ENCODE measurements at places on chromosomes 4 and X.

- no peak for DNase-seq
Measured at GRCh38 chr4:7150036-7150635, 42.2 kb upstream of the SORCS2 start.

DNA sequence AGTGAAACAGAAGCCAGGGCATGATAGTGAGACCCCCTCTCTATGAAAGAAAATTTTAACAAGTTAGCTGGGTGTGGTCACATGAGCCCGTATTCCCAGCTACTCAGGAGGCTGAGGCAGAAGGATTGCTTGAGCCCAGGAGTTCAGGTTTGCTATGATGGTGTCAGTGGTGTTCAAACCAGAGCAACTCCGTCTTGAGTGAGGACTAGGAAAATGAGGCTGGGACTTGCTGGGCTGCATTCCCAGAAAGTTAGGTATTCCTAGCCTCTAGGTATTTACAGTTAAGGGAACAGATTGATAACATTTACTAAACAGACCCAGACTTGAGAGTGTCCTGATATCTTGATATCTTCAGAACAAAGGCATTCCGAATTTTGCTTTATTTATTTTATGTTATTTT is 37.0 kb upstream of the NOCT start:
- DNase-seq, result no peak

DNA sequence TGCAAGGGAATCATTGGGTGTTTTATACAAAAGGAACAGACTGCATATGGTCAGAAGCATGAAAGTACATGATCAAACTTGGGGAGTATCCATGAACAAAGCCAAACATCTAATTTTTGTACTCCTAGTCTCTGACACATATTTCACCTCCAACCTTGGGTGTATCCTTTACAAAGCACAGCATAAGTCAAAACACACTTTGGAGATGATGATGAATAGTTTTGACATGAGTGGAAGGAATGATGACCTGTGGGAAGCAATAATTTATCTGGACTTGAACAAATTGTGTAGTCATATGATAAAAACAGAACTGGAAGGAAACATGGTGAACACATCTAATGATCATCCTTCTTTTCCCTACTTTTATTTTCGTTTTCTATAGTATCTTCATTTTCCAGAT is 108.7 kb upstream of the PLS3 start:
- no peak for DNase-seq

- peak; percentile 65 for DNase-seq
Measured at GRCh38 chrX:12771445-12772069, 19.7 kb upstream of the PRPS2 start.

DNA sequence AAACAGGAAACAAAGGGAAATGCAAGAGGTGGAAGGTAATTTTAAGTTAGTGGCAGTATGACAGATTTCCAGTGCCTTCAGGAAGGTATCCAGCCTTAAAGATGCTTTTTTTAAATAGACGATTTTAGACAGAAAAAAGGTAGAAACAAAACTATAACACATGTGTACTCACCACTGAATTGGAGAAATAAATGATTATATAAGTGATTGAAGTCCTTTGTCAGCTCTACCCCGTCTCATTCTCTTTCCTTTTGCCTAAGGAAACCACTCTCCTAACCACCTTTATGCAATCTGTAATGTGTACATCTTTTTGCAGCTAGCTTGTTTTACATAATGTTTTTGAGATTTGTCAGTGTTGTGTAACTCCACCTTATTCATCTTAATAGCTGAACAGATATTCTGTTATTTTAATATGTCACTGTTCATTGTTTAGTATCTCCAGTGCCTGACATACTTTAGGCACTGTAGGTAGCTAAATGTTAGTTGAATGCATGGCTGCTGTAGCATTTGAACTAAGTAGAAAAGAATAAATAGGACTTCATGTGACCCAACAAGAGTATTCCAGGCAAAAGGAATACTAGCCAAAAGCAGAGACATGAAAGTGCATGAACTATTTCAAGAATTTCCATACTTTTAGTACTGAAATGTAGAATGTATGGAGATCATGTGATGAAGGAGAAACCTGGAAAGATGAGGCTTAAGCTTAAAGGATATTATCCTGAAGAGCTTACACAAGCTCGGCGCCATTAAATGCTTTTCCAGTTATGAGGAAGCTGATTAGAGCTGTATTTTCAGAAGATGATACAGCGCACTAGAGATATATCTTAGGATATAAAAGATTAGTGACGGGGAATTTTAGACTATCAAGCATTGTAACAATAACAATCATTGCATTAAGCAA is 865 bp downstream of the FAM200B start:
- DNase-seq, result no peak

DNA sequence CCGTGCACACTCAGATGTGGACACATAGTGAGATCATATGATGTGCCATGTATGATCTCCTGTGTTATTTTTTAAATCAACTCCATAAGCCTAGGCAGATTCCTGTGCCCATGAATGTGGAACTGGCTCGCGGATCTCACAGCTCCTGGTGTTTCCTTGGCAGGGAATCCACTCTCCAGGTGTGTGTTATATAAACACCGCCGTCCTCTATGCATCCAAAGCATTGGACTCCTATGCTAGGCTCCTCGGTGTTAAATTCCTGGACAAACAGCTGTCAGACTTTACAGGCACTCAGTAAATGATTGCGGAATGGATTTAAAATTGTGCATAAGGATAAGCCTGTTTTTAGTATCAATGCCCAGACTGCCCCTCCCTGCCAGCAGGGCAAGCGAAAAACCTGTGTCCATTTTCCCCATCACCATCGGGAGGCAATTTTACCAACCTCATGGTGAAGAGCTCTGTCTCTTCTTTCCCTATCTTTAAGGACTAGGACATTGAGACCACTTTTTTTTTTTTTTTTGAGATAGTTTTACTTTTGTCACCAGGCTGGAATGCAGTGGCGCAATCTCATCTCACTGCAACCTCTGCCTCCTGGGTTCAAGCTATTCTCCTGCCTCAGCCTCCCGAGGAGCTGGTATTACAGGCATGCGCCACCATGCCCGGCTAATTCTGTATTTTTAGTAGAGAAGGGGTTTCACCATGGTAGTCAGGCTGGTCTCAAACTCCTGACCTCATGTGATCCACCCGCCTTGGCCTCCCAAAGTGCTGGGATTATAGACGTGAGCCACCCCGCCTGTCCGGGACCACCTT is 23.6 kb upstream of the GPR78 start:
- DNase-seq, result no peak

DNA sequence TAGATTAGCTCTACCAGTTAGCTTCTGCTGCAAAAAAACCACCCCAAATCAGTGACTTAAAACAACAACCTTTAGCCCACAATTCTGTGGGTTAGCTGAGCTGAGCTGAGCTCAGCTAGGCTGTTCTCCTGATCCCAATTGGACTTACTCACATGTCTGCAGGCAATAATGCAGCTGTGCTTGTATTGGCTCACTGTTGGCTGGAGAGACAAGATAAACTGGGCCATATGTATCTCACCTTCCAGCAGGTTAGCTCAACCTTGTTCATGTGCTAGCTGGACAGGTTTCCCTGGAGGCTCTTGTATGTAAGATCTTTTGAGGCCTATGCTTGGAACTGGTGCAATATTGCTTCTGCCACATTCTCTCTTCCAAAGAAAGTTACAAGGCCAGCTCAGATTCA is 261.5 kb upstream of the ADGRL3 start:
- no peak for DNase-seq

DNA sequence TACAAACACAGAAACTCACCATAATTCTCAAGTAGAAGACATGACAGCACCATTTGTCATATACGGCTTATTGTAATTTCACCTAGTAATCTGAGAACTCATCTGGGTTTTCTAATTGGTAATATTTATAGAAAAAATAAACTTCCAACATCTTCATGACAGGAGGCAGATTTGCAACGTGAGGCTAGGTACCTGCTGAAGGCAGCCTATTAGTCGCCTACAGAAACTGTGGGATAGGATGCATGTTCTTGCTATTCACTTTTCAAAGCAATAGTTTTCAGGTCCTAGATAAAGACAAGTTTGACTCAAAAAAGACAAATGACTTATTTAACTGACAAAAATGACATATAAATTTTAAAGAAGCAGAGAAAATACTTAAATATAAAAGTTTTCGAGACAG is 2.9 kb downstream of the ZNF732 start:
- DNase-seq, result no peak

- DNase-seq, result no peak
Measured at GRCh38 chrX:47420962-47421361, 50.6 kb downstream of the ZNF157 start.

GRCh38 chrX:11724122-11725017 is 33.7 kb upstream of the MSL3 start:
- DNase-seq, result peak; percentile 12

- DNase-seq, result no peak
Measured at GRCh38 chrX:95628796-95629195, 1055.8 kb upstream of the DIAPH2 start.

DNA sequence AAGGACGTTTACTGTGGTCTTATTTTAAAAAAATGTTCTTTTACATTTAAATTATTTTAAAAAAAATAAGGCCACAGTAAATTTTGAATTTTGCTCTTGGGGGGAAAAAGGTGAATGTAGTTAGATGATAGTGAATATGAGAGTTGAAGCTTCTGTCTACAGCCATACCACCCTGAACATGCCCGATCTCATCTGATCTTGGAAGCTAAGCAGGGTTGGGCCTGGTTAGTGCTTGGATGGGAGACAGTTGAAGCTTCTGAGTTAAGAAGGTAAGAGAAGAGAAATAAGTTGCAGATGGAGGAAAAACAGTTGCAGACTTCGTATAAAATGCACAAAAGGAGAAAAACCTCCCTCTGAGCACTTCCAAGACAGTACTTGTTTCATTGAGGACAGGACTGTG is 115.6 kb upstream of the NR3C2 start:
- DNase-seq, result no peak

GRCh38 chr4:26101011-26101410 is 187.0 kb downstream of the SMIM20 start:
- no peak for DNase-seq

GRCh38 chr4:34935739-34936138 is 1308.6 kb downstream of the ARAP2 start:
- DNase-seq, result no peak

GRCh38 chrX:12820737-12821136 is 29.5 kb downstream of the PRPS2 start:
- DNase-seq, result no peak

- no peak for DNase-seq
Measured at GRCh38 chr4:7785017-7785416, 154.6 kb downstream of the AFAP1 start.

DNA sequence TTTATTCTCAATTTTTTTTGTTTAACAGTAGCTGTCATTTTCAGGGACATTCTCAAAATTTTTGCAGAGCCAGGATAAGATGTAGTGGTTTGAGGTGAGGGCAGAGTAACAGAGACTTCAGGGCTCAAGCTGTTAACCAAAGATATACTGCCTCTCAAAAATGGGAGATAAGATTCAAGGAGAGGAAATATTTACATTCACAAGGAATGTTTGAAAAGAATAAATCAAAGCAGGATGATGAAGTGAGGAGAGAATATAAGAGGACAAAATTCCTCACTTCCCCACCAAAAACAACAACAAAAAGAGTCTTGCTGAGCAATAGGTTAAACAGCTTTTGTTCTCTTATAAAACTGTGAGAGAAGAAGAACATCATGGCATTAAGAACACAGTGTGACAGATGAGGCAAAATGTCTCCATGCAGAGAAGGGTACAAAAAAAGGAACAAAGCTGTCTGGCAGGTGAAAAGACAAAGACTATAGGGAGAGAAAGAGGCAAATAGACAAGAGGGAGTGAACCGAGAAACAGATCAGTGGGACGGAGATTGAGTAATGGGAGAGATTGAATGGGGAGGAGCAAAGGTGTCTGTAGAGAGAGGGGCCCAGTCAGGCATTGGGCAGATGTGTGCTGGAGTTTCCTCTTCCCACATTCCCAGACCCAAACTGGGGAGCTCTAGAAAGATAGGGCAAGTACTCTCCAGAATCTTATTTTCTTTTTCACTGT is 106.1 kb upstream of the TMEM150C start:
- DNase-seq, result no peak

- DNase-seq, result no peak
Measured at GRCh38 chr4:158914218-158914617, 145.4 kb downstream of the FNIP2 start.

GRCh38 chr4:24973404-24973746 is 57.4 kb downstream of the LGI2 start:
- no peak for DNase-seq

GRCh38 chr4:87975466-87975865 is at the start of gene SPP1:
Gene SPP1 (plus strand): TSS chr4:87975714. CDS start chr4:87976896, 1,182 bp downstream.
- no peak for DNase-seq

- no peak for DNase-seq
Measured at GRCh38 chrX:94977986-94978385, 1304.0 kb downstream of the FAM133A start.

DNA sequence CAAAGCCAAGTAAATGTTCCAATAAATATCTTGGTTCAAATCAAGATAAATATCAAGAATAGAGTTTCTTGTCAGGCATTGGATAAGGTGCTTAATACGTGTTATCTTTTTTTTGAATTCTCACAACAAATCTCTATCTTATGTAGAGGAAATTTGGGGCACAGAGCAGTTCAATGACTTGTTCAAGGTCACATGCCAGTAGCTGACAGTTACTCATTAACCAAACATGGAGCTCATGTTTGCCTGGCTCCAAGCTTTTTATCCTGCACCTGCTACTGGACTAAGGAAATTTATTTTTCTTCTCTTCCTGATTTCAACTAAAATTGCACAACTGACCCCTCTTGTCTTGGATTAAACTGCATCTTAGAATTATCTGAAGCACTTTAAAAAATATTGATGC is 76.3 kb downstream of the ATP10D start:
- DNase-seq, result no peak

GRCh38 chrX:35890699-35891098 is 28.8 kb upstream of the CFAP47 start:
- no peak for DNase-seq
